ENCODE measurements at places on chromosomes 1 and 21.

GRCh38 chr1:91685994-91686393 lies 185.3 kb downstream of the CDC7 start:
- no peak for DNase-seq

DNA sequence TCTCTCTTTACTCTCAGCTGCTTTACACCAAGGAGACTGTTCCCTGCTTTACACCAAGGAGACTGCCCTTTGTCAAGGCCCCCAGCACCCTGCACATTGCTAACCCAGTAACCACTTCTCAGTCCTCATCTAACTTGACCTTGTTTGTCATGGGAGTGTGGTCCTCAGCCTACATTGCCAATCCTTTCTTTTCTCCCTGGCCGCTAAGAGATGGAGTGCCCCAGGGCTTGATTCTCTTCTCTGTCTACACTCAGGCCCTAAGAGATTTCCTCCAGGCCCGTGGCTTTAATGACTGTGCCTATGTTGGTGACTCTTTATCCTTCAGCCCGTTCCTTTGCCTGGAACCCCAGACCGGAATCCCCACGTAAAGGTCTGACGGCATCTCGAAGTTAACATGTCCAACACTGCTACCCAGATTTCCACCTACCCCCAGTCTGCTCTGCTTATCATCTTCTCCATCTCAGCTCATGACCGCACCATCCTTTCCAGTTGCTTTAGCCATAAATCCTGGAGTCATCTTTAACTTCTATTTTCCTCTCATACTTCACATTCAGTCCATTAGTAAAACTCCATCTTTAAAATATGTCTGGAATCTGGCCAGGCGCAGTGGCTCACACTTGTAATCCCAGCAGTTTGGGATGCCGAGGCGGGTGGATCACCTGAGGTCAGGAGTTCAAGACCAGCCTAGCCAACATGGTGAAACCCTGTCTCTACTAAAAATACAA lies 9.5 kb upstream of the SEMA4A start:
- no peak for DNase-seq

GRCh38 chr1:4628992-4629391 lies 25.4 kb upstream of the AJAP1 start:
- DNase-seq: no peak

- no peak for DNase-seq
These were observed 150.1 kb downstream of the PIK3R3 start for GRCh38 chr1:45982359-45982758.

- DNase-seq: no peak
These were observed 12.1 kb downstream of the ARHGEF11 start for GRCh38 chr1:157033357-157033876.

DNA sequence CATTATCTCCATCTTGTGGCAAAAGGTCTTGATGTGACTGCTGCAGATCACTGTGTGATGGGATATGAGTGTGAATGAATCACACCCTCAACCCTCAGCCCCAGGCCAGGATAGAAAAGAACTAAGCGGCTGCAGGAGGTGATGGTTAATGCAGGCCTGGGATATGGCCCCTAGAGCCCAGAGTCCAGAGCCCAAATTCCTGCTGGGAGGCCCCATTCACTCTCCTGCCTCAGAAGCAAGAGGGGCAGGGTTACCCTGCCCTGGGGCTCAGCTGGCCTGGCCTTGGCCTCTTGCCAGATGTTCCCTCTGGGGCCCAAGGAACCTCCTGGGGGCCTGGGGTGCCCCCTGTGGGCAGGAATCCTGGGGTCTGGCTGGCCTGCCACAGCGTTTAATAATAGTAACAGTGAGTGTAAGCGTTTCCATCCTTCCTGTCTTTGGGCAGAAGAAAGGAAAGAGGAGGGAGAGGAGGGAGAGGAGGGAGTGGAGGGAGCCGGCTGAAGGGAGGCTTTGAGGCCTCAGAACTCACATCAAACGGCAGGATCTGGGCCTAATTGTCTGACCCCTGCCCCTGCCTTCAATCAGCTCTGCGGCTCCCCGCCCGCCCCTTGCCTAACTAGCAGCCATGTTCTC lies 26.2 kb downstream of the DMAP1 start:
- no peak for DNase-seq

- DNase-seq: no peak
These were observed 243.2 kb upstream of the RAB4A start for GRCh38 chr1:229027622-229028182.

DNA sequence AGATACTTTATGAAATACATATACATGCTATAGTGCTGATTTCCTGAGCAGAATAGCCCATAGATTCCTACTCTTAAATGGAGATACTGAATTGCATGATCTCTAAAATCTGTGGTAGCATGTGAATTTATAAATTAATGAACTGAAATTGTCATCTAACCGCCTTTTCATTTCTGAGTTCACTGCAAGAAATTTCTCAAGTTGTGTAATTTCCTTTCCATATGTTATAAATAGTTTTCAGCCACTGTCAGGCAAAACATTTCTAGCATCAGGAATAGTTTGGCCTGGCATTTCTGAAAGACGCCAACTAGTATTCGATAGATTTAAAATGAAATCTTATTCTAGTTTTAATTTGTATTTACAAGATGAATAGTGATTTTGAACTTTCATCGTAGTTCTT lies 310.1 kb downstream of the USH2A start:
- no peak for DNase-seq

DNA sequence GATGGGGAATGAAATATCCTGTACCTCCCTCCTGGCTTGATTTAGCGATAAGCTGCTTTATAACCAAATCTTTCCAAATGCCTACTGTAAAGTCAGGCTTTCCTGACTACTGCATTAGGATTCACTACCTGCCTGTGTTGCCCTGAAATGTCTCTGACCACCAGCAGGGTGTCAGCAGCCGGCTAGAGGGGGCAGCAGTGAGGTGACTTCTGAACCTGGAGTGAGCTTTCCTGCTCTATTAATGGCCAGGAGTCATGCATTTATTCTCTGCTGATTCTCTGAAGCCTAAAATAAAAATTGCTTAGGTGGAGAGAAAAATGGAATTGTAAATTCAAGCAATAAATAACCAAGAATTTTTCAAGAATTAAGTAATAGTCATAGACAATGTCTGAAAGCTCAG lies 2.5 kb downstream of the BACE2 start:
- peak; percentile 74 for DNase-seq

GRCh38 chr1:18569811-18570545 lies 60.7 kb upstream of the PAX7 start:
- no peak for DNase-seq

- DNase-seq: no peak
These were observed 33.1 kb upstream of the SRRM1 start for GRCh38 chr1:24609949-24610517.

DNA sequence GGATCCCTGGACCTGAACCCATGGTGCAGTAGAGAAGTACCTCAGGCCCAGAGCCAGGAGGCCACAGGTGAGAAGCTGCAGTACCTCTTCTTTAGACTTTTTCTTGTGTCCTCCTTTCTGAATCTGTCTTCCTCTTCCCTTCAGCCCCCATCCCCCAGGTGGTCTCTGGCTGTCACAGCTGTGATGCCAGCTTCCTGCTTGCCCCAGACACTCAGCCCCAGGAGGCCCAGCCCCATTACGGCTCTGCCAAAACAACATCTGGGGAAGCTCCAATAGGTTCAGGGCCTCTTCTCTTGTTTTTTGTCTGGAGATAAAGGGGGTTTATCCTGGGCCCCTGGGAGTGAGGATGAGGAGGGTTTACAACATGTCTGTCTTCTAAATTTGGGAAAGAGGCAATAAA lies 9.5 kb upstream of the BTG2 start:
- DNase-seq: no peak

GRCh38 chr1:27716262-27716895 lies 9.4 kb upstream of the FAM76A start:
- DNase-seq: no peak

- no peak for DNase-seq
These were observed 71.2 kb downstream of the VWA5B1 start for GRCh38 chr1:20361805-20362381.

GRCh38 chr1:85734931-85735330 lies 26.7 kb upstream of the ZNHIT6 start:
- no peak for DNase-seq

DNA sequence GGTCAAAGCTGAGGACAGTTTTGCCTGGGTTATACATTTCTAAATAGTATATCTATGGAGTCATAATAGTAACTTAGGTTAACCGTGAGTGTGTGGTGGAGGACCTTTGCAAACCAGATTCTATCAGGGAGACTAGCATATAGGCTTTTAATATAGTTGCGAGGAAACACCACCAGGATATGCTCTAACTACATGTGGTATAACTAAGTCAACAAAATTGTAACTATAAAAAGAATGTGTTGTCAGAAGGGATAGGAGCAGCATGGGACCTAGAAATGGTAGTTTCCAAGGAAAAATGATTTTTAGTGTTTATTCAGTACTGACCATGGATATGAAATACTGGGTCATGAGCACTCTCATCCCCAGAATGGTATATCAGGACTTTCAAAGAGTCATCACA lies 338.1 kb downstream of the TGFB2 start:
- no peak for DNase-seq

GRCh38 chr1:103333141-103333540 lies 192.4 kb upstream of the RNPC3 start:
- no peak for DNase-seq

DNA sequence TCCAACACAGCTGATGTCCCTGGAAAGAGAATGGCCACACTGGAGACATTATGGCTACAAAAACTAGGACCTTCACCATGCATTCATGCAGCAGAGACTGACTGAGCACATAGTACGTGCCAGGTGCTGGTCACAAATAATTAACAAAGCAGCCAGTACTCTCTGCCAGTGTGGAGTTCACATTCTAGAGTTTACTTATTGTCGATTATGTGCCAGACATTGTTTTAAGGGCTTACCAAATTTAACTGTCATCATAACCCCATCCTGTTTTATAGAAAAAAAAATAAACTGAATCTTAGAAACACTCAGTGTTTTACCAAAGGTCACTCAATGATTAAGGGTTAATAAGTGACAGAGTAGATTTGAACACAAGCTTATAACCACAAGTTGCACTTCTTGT lies 143.3 kb downstream of the RRAGC start:
- no peak for DNase-seq

GRCh38 chr1:201444792-201445191 lies 23.3 kb upstream of the TNNI1 start:
- no peak for DNase-seq

DNA sequence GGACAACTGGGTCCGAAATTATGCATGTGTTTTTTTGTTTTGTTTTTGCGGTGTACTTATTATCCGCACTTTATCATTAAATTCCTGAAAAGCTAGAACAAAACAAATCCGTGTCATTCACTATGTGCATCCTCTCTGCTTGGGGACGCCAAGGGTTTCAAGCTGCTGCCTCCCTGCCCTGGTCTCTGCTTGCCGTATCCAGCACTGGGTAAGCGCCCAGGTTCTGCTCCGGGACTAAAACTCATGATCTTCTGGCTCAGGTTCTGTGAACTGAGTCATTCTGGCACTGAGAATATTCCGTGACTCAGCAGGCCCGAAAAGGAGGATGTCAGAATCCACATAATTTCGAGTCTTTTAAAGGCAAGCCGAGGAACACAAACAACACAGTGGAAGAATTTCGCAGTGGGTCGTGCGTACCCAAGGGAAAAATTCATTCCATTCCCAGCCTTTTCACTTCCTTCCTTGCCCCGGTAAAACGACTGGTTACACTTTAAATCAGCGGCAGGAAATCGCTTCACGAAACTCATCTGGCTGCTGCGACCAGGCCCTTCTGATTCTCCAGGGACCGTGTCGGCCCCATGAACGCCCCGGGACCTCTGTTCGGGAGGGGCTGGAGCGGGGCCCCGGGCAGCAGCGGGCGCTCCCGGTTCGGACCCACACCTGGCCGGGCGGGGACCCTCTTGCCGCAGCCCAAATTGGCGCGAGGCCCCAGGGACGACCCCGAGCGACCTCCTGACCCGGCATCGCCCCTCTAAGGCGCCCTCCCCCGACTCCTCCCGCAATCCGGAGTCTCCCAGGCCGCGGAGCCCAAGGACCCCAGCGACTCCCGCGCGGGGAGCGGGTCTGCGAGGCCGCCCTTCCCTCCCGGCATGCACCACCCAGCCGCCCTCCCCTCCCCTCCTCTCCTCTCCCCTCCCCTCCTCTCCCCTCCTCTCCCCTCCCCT lies 746 bp upstream of the LAMC1 start:
- peak; percentile 65 for DNase-seq

- DNase-seq: no peak
These were observed 4.1 kb downstream of the NRIP1 start for GRCh38 chr21:15060543-15061175.

- no peak for DNase-seq
These were observed 125.8 kb downstream of the KAZN start for GRCh38 chr1:14724246-14724645.
